Stimulated activated CD4-positive, alpha-beta T cell treated with anti-CD3 and anti-CD28 coated beads, Interleukin-15, amount 100 ng/mL, for 1 hour (primary cell): ENCODE measurements at places on chromosomes 13 and 19.

- DNase-seq = no peak
Measured at GRCh38 chr13:71461892-71462291, 405.1 kb downstream of the DACH1 start.

DNA sequence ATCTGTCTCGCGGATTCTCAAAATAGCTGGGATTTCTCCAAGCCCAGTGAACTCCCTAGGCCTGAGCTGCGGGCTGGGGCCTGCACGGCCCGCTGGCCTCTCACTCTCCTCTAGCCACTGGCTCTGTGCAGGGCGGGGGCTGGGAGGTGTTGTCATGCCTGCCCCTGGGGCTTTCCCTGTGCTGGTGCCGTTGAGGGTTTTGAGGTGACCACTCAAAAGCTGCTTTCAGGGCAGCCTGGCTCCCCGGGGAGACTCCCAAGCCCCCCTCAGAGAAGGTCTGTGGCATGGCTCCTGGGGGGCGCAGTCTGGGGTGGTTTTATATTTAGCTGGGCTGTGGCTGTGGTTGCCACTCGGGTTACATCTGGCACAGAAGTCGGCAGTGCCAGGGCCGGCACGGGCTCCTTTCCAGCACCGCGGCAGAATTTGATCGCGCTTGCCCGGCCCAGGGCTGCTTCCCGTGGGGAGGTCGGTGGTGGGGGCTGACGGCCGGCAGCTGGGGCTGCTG is 10.0 kb downstream of the NDUFB7 start:
- DNase-seq = no peak

GRCh38 chr13:50406831-50407230 is 391.6 kb downstream of the KCNRG start:
- DNase-seq = no peak

- no peak for DNase-seq
Measured at GRCh38 chr13:106296723-106297122, 238.7 kb downstream of the EFNB2 start.

DNA sequence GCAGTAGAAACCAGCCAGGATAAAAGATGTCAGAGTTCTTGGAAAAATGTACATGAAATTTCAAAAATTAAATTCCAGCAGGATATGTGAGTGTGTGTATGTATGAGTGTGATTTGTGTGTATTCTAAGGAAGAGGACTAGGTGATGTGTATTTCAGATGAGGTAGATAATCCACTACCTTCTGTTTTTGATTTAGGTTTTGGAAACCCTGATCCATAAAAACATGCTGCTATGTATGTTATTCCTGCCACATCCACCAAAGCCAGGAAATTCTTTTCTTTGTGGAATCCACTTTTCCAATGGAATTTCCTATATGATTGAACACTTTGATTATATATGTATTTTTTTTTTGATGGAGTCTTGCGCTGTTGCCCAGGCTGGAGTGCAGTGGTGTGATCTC is 276.9 kb downstream of the UQCRFS1 start:
- DNase-seq = no peak

- no peak for DNase-seq
Measured at GRCh38 chr13:23617551-23618024, 47.4 kb downstream of the TNFRSF19 start.

GRCh38 chr19:43704002-43704705 is 11.7 kb upstream of the IRGC start:
- DNase-seq = no peak

DNA sequence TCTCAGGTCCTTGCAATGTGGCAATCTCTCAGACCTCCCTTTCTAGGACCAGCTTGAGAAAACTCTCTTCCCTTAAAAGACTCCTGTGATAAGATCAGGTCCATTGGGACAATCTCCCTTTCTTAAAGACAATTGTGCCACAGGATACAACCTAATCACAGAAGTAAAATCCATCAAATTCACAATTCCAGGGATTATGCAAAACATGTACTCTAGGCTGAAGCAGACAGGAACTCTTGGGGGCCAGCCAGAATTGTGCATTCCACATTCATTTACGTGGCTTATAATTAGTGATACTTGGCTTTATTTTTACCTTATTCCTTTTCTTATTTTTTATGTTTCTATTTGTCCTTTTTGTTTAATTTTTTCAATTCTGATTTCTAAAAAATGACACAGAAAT is 257.9 kb downstream of the KLF12 start:
- no peak for DNase-seq
